ENCODE measurements at places on chromosomes 11 and 22. TPM values are rescaled to one million over a fixed set of nuclear protein-coding genes. Genes with fewer than 3 reads are reported as not detected.
A peak's percentile ranks its signal among the peaks of the same experiment; 100 is the strongest.

DNA sequence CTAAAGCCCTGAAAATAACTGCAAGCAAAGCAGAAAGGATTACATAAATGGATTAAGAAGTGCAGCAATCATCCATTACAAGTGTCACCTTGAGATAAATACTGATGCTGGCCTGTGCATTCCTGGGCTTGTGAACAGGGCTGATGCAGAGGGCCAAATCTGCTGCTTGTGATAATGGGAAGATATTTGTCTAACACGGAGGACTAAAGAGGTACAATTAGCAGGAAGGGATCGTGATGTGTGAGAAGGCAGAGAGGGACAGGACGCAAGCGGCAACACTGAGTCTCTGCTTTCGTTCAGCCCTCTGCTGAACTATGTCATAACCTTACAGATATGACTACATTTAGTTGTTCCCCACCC lies 107.7 kb upstream of the DDI1 start:
- peaks cover 22% of the 10 kb centered on the region for H3K4me1 ChIP-seq
- no peaks in the 10 kb centered on the region for H3K36me3 ChIP-seq
- no peak overlapping the region for H3K4me3 ChIP-seq
- H3K27ac ChIP-seq, result no peak overlapping the region
- no peak for DNase-seq
- H3K27me3 ChIP-seq, result no peaks in the 10 kb centered on the region

DNA sequence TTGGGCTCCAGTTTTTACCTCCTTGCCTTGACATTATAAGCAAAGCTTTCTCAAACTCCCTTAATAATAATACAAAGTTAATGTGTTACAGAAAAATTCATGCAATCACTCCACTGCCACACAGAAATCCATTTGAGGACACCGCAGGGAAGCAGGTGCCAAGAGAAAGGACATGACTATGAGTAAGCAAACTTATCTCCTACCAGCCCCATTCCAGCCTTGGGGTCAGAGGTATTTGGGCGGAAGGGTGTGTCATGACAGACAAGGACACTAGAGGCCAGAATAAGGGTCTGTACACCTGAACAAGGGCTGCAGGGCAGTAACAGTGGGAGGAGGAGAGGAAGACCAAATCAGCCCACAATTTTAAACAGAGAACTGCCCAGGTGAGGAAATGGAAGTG lies 5.9 kb downstream of the GNG3 start:
- H3K27me3 ChIP-seq, result no peaks in the 10 kb centered on the region
- H3K27ac ChIP-seq, result peak overlapping the region; percentile 61
- no peak overlapping the region for H3K4me3 ChIP-seq

DNA sequence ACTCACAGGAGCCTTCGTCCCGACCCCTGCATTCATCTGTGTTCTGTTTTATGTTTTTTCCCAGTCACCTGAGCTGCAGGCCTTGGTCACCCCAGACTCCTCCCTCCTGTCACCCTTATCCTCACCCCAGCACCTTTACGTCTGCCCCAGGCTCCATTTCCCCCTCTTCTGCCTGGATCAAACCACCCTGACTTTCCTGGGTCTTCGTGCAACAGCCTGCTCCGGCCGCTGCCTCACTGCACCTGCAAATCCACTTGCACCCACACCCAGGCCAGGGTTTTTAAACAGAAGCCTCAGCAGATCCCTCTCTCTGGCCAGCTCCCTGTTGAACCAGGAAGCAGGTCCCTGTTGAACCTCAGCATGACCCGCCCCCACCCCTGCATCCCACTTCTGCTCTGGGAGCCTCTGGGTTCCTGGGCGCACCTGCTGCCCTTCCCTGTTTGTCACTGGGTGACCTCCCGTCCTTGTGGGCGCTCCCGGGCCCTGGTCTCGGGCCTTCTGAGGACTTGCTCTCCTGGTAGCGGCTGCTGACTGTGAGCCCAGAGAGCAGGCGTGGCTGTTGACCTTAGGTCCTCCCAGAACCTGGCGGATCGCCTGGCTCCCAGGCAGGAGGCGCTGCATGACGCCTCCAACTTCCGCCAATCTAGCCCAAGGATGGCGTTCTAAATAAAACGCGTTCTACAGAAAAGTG lies 12.8 kb downstream of the MAPK8IP2 start:
- peaks cover 13% of the 10 kb centered on the region for H3K4me1 ChIP-seq
- peak; percentile 95 for DNase-seq
- H3K36me3 ChIP-seq, result no peaks in the 10 kb centered on the region
- peak overlapping the region; percentile 79 for H3K27ac ChIP-seq

DNA sequence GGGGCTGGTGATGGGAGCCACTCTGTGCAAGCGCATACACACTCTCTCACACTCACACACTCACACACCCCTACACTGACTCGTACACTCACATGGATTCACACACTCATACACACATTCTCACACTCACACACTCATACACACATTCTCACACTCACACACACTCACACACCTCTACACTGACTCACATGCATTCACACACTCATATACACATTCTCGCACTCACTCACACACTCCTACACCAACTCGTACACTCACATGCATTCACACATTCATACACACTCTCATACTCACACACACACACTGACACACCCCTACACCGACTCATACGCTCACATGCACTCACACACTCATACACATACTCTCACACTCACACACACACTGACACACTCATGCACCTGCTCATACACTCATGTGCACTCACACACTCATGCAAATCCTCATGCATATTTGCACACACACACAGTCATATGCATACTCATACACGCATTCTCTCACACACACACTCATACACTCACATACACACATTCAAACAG lies 5.1 kb downstream of the KRTAP5-11 start:
- H3K36me3 ChIP-seq, result no peaks in the 10 kb centered on the region
- H3K4me1 ChIP-seq, result no peaks in the 10 kb centered on the region
- no peak overlapping the region for H3K4me3 ChIP-seq
- H3K27ac ChIP-seq, result no peak overlapping the region

- H3K36me3 ChIP-seq, result peaks cover 9% of the 10 kb centered on the region
- no peak for DNase-seq
- no peak overlapping the region for H3K27ac ChIP-seq
- no peak overlapping the region for H3K4me3 ChIP-seq
- H3K4me1 ChIP-seq, result no peaks in the 10 kb centered on the region
Measured at GRCh38 chr22:24027389-24027975, 16.4 kb downstream of the CABIN1 start.

- no peaks in the 10 kb centered on the region for H3K36me3 ChIP-seq
- H3K27ac ChIP-seq, result no peak overlapping the region
- no peak overlapping the region for H3K4me3 ChIP-seq
- no peaks in the 10 kb centered on the region for H3K4me1 ChIP-seq
Measured at GRCh38 chr22:47779474-47779873, 1017.0 kb downstream of the TBC1D22A start.

GRCh38 chr22:40279017-40279416 lies 67.3 kb upstream of the ADSL start:
- H3K4me3 ChIP-seq, result no peak overlapping the region
- no peaks in the 10 kb centered on the region for H3K27me3 ChIP-seq
- H3K36me3 ChIP-seq, result peaks cover 65% of the 10 kb centered on the region
- H3K4me1 ChIP-seq, result peaks cover 3% of the 10 kb centered on the region

DNA sequence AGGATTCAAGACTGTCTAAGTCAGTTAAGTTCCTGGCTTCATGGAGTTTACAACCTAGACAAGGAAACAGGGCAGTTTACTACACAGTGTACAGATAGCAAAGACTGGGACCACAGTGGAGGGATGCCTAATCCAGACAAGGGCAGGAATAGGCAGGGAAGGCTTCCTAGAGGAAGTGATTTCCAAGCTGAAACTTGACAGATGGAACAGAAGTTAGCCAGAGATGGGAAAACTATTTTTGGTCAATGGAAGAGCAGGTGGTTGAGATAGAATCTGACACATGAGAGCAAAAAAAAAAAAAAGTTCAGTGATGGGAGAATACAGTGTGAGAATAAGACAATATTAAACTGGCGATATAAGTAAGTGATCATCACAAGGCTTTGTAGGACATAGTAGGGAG lies 1.3 kb downstream of the COA4 start:
- H3K36me3 ChIP-seq, result peaks cover 48% of the 10 kb centered on the region
- H3K27me3 ChIP-seq, result no peaks in the 10 kb centered on the region

DNA sequence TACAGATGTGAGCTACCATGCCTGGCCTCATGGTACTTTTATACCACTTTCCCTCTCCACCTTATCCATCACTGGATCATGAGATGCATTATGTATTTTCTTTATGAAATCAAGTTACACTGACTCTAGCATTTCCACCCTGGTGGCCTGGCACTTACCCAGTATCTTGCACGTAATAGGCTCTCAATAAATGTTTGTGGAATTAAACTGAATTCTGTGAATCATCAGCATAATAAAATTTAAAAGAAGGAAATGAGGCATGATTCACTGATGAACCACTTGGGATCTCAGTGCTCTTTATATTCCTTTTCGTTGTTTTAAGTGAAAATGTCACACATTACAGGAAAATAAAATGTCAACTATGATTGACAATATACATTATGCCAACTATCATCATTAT lies 25.1 kb downstream of the ADM start:
- DNase-seq, result no peak
- no peak overlapping the region for H3K4me3 ChIP-seq
- H3K36me3 ChIP-seq, result no peaks in the 10 kb centered on the region
- peaks cover 35% of the 10 kb centered on the region for H3K4me1 ChIP-seq
- H3K27ac ChIP-seq, result no peak overlapping the region
- no peaks in the 10 kb centered on the region for H3K27me3 ChIP-seq

DNA sequence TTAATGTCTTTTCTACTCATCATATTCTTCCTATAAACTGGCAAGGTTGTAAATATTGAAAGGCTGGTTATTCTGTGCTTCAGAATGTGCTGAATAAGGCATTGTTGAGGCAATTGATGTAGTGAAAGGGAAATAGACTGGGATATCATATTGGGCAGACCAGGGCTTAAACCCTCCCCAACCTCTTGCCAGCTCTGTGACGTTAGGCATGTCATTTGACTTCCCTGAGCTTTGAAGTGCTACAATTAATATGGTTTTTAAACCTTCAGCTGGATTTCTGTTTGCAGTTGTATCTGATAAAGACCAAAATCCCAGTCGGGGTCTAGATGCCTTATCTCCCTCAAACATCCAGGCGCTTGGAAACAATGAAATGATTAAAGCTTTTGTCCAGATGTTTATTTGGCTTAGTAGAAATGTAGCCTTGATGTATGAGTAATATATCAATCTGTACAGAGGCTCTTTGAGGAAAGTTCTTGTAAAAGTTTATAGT lies 208.1 kb downstream of the DBX1 start:
- H3K4me1 ChIP-seq, result peaks cover 27% of the 10 kb centered on the region
- H3K4me3 ChIP-seq, result no peak overlapping the region
- DNase-seq, result no peak

GRCh38 chr22:30212996-30213441 lies 33.5 kb downstream of the LIF start:
- DNase-seq, result no peak
- no peaks in the 10 kb centered on the region for H3K27me3 ChIP-seq
- H3K36me3 ChIP-seq, result no peaks in the 10 kb centered on the region
- no peak overlapping the region for H3K4me3 ChIP-seq
- H3K27ac ChIP-seq, result peak overlapping the region; percentile 76

- DNase-seq, result no peak
- H3K4me1 ChIP-seq, result no peaks in the 10 kb centered on the region
- no peaks in the 10 kb centered on the region for H3K27me3 ChIP-seq
- no peak overlapping the region for H3K4me3 ChIP-seq
- no peaks in the 10 kb centered on the region for H3K36me3 ChIP-seq
Measured at GRCh38 chr11:111148953-111149352, 96.6 kb upstream of the POU2AF2 start.

- no peaks in the 10 kb centered on the region for H3K4me1 ChIP-seq
- no peak for DNase-seq
- H3K27ac ChIP-seq, result no peak overlapping the region
- H3K27me3 ChIP-seq, result no peaks in the 10 kb centered on the region
- no peaks in the 10 kb centered on the region for H3K36me3 ChIP-seq
- no peak overlapping the region for H3K4me3 ChIP-seq
Measured at GRCh38 chr11:117518455-117518854, 190.8 kb downstream of the CEP164 start.

DNA sequence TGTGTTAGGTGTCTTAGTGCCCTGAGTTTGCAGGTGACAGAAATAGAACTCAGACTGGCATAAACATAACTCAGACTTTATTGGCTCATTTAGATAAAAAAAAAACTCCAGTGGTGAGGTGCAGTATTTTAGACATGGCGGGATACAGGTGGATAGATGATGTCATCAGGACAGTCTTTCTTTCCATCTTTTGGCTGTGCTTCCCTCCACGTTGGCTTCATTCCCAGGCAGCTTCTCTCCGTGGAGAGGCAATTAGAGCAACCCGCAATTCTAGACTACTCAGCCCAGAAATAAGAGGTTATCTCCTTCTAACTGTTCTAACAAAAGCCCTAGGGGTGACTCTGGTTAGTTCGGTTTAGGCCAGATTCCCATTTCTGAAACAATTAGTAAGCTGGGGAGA lies 40.5 kb downstream of the NCAM1 start:
- no peaks in the 10 kb centered on the region for H3K36me3 ChIP-seq
- peaks cover 16% of the 10 kb centered on the region for H3K4me1 ChIP-seq
- H3K27me3 ChIP-seq, result no peaks in the 10 kb centered on the region
- no peak overlapping the region for H3K27ac ChIP-seq
- H3K4me3 ChIP-seq, result no peak overlapping the region

DNA sequence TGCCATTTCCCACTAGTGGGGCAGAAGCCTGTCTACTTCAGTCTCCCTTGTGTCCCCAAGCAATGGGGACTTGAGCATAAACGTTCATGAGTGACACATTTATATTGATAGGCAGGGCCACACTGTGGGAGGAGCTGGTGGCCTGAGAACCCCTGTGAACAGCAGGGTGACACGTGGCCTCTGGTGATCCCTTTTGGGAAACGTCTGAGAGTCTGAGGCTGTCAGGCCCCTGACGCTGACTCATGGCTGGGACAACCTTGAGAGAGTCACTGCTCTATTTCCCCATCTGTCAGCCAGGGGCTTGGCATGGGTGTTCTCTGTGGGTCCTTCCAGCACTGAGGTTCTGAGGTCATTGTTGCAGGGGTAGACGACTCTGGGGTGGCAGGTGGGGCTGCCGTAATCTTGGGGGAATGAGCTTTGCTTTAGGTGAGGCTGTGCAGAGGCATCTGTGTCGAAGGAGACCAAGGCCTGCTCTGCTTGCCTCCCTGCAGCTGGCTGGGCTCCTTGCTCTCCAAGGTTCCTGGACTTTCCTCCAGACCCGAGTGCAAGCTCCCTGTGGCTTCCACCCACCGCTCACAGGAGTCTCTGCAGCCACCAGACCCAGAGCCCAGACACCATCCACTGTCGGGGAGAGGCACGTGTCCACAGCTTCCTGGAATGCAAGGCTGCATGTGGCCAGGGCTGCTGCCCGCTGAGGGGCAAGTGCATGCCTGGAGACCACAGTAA lies 54.7 kb downstream of the SMIM38 start:
- H3K36me3 ChIP-seq, result no peaks in the 10 kb centered on the region
- no peak for DNase-seq
- H3K4me3 ChIP-seq, result no peak overlapping the region
- no peaks in the 10 kb centered on the region for H3K4me1 ChIP-seq

- no peak overlapping the region for H3K27ac ChIP-seq
- no peaks in the 10 kb centered on the region for H3K36me3 ChIP-seq
- no peak overlapping the region for H3K4me3 ChIP-seq
- H3K27me3 ChIP-seq, result no peaks in the 10 kb centered on the region
- DNase-seq, result peak; percentile 80
Measured at GRCh38 chr22:45896153-45896951, 80.6 kb downstream of the WNT7B start.

Gene SEZ6L
- 1.1 TPM for total RNA-seq

Gene EFCAB6
- 6.2 TPM for total RNA-seq

Gene ACTN3
- total RNA-seq, result not detected

Gene KCTD17
- 82.8 TPM for total RNA-seq

Gene ISX
- total RNA-seq, result 53.0 TPM

Gene HDAC10
- total RNA-seq, result 42.2 TPM

Gene ELFN2
- 0.18 TPM for total RNA-seq

Gene CRYBB3
- not detected for total RNA-seq

Gene DHCR7
- total RNA-seq, result 17.9 TPM

Gene LRRC55
- total RNA-seq, result not detected

Gene APOA4
- not detected for total RNA-seq
